NCI-H1417 (cell line): ENCODE measurements at places on chromosomes 1 and 21.

DNA sequence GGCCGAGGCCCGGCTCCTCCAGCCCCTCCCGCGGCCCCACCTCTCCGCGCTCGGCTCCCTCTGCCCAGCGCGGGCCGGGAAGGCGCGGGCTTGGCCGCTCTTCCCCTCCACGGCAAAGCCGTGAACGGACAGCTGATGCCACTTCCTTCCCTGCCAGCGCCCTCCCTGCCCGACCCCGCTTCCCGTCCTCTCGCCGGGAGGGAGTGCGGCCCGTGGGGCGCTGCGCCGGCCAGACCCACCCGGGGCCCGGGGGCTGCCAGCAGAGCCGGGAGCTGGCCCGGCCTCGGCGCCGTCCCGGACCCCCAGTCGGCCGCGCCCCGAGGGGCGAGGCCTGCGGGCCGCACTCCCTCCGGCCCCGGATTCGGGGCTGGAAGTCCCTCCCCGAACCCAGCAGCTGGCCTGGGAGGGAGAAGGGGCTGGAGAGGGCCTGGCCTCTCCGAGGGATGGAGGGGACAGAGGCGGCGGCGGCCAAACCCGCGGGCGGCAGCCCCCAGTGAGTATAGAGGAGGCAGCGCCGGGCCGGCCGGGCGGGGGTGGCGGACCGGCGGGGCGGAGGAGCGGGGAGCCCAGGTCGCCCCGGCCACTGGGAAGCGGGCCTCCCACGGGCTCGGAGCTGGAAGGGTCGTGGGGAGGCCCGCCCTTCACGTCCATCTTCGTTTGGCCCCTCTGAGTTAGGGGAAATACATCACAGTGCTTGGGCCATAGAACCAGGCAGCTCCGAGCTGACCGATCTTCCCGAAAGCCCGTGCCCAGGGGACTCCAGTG is at the start of gene KIAA1614:
Gene KIAA1614 (plus strand): TSS at position 97 of the 765 bp plus-strand sequence. CDS start 347 bp downstream, at position 444.
- DNase-seq, result no peak

DNA sequence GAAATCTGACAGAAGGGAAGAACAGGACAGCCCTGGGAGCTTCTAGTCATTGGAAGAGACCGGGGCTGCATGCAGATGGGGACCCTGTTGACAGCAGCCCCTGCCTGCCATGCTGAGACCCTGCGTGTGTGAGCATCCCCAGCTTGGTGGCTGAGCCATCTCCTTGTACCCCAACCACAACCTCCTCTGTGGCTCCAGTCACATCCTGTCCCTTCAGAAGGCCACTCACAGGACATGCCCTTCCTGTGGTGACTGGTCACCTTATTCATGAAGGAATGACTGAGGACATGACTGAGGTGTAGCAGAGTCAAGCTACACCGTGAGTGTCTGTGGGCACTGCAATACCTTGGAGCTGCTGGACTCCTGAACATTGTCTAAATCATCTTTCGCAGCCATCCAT is 141.8 kb upstream of the ERRFI1 start:
- DNase-seq, result no peak

- DNase-seq, result no peak
These were observed 54.8 kb downstream of the RAB3GAP2 start for GRCh38 chr1:220217383-220217988.

DNA sequence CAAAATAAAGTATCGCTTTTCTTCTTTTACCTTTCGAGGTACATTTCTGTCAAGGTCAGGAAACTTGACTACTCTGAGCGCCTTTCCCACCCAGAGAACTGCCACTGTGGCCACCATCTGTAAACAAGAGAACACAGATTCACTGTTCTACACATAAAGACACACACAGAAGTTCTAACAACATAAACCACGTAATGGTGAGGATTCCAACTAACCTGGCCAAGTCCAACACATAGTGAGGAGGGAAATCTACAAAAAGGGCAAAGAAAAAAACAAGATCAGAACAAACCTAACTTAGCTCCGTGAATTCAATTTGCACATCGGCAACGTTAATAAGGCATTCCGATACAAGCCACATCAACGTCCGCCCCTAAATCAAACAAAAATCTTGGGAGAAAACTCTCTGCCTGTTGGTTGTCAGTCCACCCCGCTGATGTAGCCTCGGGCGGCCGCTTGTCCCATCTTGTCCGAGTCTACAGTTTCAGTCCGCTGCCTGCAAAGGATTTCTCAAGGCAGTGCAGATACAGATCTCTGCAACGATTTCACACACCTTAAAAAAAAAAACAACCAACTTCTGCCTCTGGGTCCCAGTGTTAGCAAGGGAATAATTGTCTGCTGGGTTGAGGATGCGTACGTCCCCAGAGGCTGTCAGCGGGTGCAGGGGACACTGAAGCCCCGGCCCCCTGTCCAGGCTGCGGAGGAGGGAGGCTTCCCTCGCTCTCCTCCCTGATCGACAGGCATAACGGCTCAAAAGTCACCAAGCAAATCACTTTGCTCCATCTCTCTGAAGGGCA is 1.0 kb downstream of the SLC35D1 start:
- DNase-seq, result peak; percentile 65

GRCh38 chr1:61240878-61241277 is 158.5 kb downstream of the NFIA start:
- DNase-seq, result no peak

- DNase-seq, result no peak
These were observed 65.8 kb upstream of the DIP2A start for GRCh38 chr21:46392921-46393320.
